Stimulated activated CD8-positive, alpha-beta memory T cell treated with anti-CD3 and anti-CD28 coated beads, Interleukin-7, amount 100 ng/mL, for 1 hour (primary cell): ENCODE measurements at places on chromosomes 7 and 10.

- DNase-seq, result no peak
These were observed 77.3 kb upstream of the NXPH1 start for GRCh38 chr7:8356071-8356470.

GRCh38 chr7:48298779-48299178 is 127.5 kb downstream of the ABCA13 start:
- DNase-seq, result no peak

DNA sequence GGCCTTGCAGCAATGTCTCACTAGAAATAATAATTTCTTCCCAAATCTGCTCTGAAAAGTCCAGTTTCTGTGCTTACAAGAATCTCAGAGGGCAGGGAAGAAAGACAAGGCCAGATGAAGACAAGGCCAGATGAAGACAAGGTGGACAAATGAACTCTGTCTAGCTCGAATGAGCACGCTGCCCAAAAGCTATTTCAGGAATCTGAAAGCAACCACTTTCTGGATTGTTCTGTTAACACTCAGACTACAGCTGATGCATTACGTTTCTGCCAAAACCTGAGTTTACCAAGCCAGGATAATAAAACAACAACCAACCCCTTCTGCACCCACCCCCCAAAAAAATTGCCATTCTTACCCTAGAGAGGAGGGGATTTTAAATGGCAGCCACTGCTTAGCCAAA is 1073.6 kb downstream of the SORCS3 start:
- DNase-seq, result no peak

GRCh38 chr10:55203319-55203718 is 402.3 kb upstream of the PCDH15 start:
- no peak for DNase-seq

DNA sequence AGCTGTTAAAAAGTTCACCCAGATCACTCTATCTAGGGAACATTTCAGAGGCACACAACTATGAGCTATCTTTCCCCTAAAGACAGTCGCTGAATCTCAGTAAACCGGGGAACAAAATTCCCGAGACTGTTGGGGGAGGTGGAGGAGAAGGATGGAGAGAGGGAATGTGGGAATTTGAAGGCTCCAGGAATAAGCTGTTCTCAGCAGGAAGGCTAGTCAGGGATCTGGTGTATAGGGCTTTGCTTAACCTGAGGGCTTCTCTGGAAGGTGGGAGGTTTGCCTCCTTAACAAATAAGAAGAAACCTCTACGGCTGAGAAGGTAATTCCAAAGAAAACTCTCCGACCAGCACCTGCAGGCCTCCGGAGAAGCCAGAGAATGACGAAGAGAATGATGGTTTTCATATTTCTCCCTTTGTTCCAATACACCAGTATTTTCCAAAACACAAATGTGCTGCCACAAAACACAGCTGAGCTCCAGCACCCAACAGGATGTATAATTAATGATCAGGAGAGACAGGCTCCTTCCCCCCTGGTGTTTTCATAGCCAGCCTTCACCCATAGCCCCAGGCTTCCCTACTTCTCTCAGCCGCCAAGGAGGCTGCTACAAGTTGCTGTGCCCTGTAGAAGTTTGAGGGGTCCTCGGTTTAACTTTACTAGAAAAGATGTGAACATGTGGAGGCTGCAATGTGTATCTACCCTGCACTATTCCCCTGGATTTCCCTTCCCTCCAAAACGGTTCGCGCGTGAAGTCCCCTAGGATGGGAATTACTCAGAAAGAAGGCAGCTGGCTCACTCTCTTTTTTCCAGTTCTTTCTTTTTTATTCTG is 2.0 kb downstream of the KCNMA1 start:
- no peak for DNase-seq

- DNase-seq, result no peak
These were observed 18.5 kb upstream of the ACBD5 start for GRCh38 chr10:27258838-27259812.

- no peak for DNase-seq
These were observed 460.8 kb downstream of the NRG3 start for GRCh38 chr10:82335831-82336230.

- DNase-seq, result no peak
These were observed 501.8 kb downstream of the GATA3 start for GRCh38 chr10:8556321-8556720.
